Stimulated activated CD8-positive, alpha-beta memory T cell treated with anti-CD3 and anti-CD28 coated beads, Interleukin-4, amount 100 ng/mL, for 1 hour (primary cell): ENCODE measurements at places on chromosomes 5 and 9.

DNA sequence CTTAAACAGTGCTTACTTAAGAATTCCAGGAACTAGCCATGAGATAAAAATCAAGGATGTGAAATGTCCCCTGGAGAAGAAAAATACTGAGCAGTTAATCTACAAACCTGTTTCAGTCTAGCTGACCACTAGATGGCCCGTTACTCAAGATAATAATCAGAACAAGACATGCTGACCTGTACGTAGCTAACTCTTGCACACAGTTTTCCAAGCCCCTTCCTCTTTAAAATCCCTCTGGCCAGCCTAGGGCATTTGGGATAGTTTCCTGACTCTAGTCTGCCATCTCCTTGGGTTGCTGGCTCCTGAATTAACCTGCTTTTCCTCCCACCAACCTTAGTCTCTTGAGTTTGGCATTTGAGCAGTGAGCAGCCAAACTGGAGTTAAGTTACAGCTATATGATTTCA lies 59.2 kb upstream of the TRAF1 start:
- no peak for DNase-seq

DNA sequence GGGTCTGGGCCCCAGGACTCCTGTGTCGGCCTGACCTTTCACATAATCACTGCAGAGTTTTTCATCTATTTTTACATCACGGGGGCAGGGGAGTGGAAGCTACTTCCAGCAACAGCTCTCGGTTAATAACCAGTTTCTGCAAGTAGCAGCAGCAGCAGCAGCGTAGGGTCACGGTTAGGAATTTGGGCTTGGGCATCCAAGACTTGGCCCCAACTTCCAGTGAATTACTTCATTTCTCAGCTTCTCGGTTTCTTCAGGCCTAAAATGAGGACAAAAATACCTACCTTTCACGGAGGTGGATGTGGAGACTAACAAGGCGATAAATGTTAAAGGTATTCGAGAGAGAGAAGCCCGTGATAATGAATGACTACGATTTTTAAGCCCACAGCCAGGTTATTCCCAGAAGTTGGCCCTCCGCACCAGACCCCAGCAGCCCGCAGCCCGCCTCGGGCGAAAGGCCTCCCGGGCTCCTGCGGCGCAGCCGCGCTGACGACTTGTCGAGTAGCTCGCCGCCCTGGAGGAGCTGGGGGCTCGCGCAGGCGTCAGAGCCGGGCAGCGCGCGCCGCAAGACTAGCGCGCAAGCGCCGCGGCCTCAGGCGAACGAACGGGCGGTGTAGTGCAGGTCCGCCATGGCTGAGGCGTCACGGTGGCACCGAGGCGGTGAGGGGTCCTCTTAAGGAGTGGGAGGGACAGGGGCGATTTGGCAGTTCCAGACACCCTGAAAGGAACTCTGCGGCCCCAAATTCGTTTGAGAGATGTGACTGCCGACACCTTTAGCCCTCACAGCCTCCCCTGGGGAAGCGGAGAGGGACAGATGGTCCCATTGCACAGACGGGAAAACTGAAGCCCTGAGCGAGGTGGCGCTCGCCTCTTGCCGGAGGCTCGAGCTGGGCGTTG lies at the start of gene PKD2L2:
TSS of gene PKD2L2 (plus strand) at position 595 of the 897 bp plus-strand sequence. CDS start at position 630, 35 bp downstream.
- peak; percentile 38 for DNase-seq

DNA sequence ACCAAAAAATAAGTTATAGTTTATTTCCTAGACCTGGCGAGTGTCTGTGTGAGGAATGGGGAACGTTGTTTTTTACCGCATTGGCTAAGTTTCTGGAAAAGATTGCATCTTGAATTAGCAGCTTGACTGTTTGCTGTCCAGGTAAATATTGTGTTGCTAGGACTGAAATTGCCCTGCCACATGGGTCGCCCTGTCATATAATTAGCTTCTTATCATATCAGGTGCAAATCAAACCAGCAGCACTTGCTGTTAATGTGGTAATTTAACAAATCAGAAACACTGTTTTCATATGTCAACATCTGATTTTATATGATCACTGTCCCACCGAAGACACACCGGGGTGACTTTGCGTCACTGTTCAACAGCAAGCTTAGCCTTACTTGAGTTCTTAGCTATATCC lies 63.7 kb upstream of the ZNF622 start:
- DNase-seq: no peak

GRCh38 chr5:31393126-31393525 lies 138.8 kb downstream of the DROSHA start:
- no peak for DNase-seq

GRCh38 chr9:127642082-127642740 lies 30.1 kb downstream of the STXBP1 start:
- DNase-seq: no peak

- no peak for DNase-seq
Observed at GRCh38 chr9:97419309-97419867, 7.5 kb downstream of the TDRD7 start.

DNA sequence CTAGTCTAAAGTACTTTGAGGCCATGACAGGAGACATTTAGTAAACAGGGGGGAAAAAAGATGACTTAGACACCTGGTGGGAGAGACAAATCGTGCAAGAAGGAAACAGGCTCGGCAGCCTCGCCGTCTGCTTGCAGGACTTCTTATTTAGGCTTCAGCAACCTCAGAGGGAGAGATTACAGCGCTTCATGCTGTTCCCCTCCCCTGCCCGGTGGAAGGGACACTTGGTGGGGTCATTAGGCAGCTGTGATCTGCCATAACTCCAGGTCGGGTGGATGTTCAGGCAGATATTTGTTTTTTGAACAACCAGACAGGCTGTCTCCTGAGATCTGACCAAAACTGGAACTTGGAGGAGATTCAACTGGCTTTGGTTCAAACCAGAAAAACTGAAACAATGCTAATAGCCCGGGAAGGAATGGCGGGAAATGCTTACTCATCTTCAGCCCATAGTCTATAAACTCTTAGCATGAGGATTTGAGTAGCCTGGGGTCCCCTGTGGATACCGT lies 38.1 kb upstream of the CD180 start:
- DNase-seq: no peak
